A549 treated with CpdA at 1 μM for 4 hours (cell line): ENCODE measurements at places on chromosomes 12 and 14. TPM values are rescaled to one million over a fixed set of nuclear protein-coding genes. Genes with fewer than 3 reads are reported as not detected.

The RAB2B gene
- total RNA-seq = 12.7 to 15.7 TPM (median 14.4 TPM) in 5 replicates

The SDR9C7 gene
- total RNA-seq = 0.05 TPM in 1 of 5 replicates, not detected in the others

The GZMB gene
- not detected in 5 replicates for total RNA-seq

The CFAP54 gene
- total RNA-seq = 0.84 to 1.6 TPM (median 1.5 TPM) in 5 replicates

The LTBR gene
- total RNA-seq = 165 to 193 TPM (median 184 TPM) in 5 replicates

The NPAS3 gene
- not detected in 5 replicates for total RNA-seq

The BCL2L14 gene
- total RNA-seq = not detected in 5 replicates

The COX8C gene
- not detected in 5 replicates for total RNA-seq

The TNFAIP2 gene
- total RNA-seq = 362 to 451 TPM (median 405 TPM) in 5 replicates

The CPNE6 gene
- not detected in 5 replicates for total RNA-seq

The SPTB gene
- 0.75 to 1.1 TPM (median 0.98 TPM) in 5 replicates for total RNA-seq
